Activated CD4-positive, alpha-beta T cell treated with anti-CD3 and anti-CD28 coated beads for 1 hour (primary cell): ENCODE measurements at places on chromosomes 13 and 19.
A peak's percentile ranks its signal among the peaks of the same experiment; 100 is the strongest.

DNA sequence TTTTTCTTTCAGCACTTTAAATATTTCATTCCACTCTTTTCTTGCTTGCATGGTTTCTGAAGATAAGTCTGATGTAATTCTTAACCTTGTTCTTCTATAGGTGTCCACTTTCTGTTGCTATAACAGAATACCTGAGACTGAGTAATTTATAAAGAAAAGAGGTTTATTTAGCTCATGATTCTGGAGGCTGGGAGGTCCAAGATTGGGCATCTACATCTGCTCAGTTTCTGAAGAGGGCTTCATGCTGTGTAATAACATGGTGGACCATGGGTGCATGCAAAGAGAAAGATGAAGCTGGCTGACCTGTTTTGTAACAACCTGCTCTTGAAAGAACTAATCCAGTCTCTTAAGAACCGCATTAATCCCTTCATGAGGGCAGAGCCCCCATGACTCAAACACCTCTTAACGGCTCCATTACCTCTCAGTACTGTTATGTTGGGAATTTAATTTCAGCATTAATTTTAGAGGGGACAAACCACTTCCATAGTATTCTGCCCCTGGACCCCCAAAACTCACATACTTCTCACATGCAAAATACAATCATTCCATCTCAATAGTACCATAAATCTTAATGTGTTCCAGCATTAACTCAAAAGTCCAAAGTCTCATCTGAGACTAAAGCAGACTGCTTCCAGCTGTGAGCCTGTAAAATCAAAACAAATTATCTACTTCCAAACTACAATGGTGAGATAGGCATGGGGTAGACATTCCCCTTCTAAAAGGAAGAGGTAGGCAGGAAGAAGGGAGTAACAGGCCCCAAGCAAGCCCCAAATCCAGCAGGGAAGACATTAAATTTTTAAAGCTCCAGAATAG is 9.6 kb upstream of the FGF9 start:
- no peak for DNase-seq

- no peak for DNase-seq
Observed at GRCh38 chr19:16039081-16039480, 37.2 kb upstream of the TPM4 start.

GRCh38 chr13:26551255-26551860 is 6.1 kb upstream of the WASF3 start:
- DNase-seq = no peak

DNA sequence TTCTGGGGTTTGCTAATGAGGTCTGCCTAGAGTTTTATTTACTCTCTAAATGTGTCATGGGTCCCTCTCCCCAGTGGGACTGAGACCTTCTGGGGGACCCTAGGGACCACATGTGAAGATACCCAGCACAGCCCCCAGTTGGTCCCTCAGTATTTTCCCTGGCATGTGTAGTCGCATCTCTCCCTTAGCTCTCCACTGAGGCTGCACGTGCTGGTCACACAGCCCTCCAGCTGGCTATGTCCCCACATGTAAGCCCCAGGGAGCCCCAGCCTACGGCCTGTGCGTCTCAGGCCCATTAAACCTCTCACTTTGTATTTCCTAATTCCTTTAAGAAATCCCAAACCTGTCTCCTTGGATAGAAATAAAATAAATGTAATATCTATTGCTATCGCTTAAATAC is 189.6 kb upstream of the TSHZ3 start:
- DNase-seq = no peak

GRCh38 chr19:39167461-39168257 is 29.1 kb upstream of the NCCRP1 start:
- no peak for DNase-seq

DNA sequence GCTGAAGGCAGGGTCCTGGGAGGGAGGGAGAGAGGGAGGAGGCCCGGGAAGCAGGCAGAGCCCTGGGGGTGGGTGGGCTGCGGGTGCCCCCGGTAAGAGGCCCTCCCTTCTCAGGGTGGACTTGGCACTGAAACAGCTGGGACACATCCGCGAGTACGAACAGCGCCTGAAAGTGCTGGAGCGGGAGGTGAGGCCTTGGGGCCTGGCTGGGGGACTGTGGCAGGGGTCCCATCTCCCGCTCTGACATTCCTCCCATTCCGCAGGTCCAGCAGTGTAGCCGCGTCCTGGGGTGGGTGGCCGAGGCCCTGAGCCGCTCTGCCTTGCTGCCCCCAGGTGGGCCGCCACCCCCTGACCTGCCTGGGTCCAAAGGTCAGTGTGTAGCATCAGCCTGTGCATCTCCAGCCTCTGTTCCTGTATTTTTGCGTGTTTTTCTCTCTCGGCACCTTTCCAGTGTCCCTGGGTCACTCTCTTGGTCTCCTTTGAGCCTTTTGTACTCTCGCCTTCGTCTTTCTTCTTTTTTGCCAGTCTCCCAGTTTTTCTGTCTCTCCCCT is 53.4 kb downstream of the TRPM4 start:
- no peak for DNase-seq

DNA sequence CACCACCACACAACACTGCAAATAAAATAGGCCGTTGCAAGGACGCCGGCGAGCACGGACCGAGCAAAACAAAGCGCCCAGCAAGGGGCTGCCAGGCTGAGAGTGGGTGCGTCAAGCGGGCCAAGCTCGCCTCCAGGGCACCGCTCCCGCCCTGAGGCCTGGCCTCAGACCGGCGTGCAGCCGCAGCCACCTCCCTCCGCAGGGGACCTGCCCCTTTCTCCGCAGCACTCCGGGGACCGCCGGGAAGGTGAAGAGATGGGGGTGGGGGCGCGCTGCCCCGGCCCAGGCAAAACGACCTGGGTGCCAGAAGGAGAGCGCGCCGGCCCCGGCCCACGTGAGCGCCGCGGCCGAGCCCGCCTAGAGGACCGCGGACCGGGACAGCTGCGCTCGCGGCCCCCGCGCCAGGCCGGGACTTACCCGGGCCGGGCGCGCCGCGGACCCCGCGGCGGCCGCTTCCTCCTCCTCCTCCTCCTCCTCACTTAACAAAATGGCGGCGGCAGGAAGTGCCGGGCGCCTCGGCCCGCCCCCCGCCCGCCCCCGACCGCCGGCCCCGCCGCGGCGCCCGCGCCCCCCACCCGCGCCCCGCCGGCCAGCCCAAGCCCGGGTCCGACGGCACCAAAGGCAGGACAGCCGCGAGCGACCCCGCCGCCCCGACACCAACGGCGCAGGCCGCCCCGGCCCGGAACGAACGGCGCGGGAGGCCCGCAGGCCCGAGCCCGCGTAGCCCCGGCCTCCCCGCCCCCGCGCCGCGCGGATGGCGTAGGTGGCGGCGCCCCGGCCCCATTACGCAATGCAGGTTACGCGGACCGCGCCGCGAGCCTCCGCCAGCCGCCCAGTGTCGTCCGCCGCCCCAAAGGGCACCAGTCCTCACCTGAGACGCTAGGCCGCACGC is 674 bp downstream of the BRD4 start:
- peak; percentile 46 for DNase-seq

DNA sequence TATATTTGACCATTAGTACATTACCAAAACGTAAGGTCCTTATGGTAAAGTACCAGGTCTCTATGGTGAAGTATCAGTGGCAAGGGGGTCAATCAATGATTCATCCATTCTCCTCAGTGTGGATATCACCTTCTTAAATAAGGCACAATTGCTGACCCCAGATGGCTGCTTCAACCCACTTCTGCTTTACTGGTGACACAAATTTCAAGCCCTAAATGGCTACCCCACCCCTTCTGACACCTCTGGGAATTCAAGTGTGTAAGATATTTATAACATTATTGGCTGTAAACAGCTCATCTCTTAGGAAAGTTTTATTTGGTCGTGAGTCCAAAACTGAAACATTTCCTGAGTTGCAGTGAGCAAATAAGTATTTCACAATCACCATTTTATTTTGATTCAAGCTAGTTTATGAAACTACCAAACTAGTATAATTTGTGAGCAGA is 7.9 kb upstream of the WBP4 start:
- no peak for DNase-seq

GRCh38 chr19:31119951-31120690 is 229.1 kb downstream of the TSHZ3 start:
- no peak for DNase-seq

- DNase-seq = no peak
Observed at GRCh38 chr13:61831026-61831425, 415.4 kb upstream of the PCDH20 start.

DNA sequence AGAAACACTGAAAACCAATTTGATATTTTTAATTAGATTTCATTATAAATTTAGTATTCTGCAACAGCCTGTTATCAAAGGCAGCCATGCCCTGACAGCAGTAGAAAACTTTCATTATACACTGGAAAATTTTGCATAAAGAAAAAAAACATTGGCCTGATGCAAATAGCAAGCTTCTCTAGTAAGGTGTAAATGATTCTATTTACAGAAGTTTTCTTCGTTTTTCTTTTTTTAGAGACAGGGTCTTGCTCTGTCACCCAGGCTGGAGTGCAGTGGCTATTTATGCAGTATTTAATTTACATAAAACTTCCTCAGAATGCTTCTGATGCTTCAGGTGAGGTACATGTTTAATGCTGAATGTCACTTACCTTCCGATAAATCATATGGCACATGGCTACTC is 67.0 kb downstream of the ABCC4 start:
- no peak for DNase-seq

DNA sequence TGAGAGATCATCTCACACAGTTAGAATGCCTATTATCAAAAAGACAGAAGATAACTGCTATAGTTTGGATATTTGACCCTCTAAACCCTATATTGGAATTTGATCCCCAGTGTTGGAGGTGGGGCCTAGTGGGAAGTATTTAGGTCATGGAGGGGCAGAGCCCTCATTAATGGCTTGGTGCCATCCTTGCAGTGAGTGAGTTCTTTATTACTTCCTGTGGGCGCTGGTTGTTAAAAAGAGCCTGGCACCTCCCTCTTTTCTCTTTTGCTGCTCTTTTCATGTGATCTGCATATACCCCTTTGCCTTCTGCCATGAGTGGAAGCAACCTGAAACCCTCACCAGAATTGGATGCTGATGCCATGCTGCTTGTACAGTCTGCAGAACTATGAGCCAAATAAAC is 66.8 kb downstream of the TDRD3 start:
- no peak for DNase-seq

GRCh38 chr13:105327581-105328126 is 1207.8 kb downstream of the EFNB2 start:
- no peak for DNase-seq

GRCh38 chr19:28463493-28464053 is 749.4 kb downstream of the UQCRFS1 start:
- DNase-seq = no peak

DNA sequence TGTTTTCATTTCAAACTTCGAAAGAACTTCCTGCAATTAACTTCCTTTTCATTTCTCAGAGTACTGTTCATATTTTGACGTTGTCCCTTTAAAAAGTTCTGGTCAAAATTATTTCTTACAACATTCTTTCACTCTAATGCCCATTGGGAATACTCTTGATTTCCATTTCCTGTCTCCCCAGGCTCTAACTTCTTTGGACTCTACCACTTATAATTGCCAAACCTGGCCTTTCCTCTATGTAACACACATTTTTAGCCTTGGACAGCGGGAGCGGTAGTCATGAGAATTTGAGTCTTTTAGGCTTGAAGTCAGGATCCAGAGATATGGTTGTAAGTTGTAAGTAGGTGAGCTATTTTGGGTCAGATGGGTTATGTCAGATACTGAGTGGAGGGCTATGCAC is 163.5 kb upstream of the SPRY2 start:
- no peak for DNase-seq

- DNase-seq = no peak
Observed at GRCh38 chr19:14582894-14583340, at the start of gene CLEC17A. Gene CLEC17A, plus strand, starts transcription at chr19:14583084. Its CDS starts 77 bp downstream, at chr19:14583161.

DNA sequence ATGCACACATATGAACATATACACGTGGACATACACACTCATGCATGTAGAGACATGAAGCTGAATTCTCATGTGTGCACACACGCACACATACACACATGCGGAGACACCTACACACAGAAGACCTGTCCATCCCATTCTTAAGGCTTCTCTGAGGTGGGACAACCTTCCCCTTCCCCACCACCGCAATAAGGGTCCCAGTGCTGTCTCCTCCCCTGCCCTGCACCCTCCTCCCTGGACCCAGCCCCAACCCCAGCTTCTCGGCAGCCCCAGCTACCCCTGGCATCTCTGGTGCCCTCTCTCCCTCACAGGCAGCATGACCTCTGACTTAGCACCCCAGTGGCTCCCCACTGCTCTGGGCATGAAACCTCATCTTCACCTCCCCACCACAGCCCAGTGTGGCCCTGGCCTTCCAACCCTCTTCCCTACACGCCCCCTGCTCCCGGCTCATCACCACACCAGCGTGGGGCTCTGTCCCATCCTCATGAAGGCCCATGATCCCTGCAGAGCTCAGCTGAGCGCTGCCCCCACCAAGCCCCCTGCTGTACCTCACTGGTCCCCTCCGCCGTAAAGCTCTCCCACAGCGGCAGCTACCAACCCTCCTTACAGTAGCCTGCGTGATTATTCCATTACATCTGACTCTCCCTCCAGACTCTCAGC is 204.1 kb upstream of the ZNF536 start:
- no peak for DNase-seq

- DNase-seq = no peak
Observed at GRCh38 chr19:28915737-28916460, 297.1 kb downstream of the UQCRFS1 start.

DNA sequence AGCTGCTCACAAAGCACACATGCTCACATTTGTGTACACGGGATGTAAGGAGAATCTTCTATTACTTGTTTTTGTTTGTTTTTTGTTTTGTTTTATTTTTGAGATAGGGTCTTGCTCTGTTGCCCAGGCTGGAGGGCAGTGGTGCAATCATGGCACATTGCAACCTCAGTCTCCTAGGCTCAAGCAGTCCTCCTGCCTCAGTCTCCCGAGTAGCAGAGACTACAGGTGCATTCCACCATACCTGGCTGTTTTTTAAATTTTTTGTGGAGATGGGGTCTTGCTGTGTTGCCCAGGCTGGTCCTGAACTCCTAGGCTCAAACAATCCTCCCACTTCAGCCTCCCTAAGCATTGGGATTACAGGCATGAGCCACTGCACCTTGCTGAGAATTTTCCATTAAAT is 41.8 kb downstream of the KCNC3 start:
- DNase-seq = no peak

DNA sequence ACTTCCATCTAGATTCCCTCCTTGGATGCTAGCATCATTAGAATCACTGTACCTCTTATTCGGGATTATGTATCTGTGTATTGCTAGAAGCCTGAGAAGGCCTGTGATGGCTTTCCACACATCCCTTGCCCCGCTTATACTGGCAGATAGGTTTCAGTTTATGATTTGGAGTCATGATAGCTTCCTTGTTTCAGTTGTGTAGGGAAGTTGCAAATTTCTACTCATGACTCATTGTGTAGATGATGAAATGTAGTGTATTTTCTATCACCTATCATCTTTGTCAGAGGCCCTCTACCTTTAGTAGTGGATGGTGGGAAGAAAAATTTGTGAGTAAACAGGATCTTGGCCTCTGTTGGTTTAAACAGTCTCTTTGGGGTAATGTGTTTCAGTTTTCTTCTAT is 165.2 kb downstream of the GGACT start:
- no peak for DNase-seq

DNA sequence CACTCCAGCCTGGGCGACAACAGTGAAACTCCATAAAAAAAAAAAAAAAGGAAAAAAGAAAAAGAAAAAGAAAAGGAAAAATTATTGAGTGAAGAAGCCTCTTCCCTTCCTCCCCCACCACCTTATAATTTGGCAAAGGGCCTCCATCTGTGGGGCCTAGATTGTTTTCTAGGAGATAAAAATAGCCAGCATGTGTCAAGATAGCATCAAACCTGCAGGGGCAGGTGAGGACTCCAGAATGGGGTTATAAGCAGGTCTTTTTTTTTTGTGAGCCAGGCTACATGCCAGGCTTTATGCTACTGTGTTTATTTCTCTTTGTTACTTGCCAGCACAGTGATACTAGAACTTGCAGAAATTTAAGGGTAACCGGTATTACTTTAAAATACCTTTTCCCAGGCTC is 11.7 kb upstream of the TRIM13 start:
- DNase-seq = no peak

- DNase-seq = no peak
Observed at GRCh38 chr13:53052675-53053074, 24.1 kb downstream of the OLFM4 start.
